ENCODE measurements at places on chromosomes 3 and 15.

DNA sequence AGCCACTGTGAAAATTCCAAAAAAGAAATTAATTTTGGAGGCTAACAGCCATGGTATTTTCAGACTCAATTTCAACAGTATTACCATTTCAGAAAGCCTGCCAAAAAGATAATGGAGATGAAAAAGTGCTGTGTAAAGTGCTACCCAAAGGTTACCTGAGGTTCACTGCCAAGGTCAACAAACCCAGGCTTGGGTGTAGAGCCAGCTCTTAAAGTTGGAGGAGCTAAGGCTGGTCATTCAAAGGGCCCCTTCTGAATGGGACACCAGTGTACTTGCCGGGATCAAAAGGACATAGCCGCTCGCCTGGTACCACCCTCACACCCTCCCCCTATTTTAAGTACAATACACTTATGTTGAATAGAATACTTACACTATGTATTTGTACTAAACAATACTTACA is 64.5 kb downstream of the ETV5 start:
- no peak for DNase-seq

DNA sequence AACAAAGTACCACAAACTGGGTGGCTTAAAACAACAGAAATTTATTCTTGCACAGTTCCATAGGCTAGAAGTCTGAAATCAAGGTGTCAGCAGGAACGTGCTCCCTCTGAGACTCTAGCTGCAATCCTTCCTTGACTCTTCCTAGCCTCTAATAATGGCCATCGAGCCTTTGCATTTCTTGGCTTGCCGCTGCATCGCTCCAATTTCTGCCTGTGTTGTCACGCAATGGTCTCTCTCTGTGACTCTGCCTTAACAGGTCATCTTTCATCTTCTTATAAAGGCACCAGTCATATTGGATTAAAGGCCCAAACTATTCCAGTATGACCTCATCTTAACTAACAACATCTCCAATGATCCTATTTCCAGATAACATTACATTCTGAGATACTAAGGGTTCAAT is 61.0 kb upstream of the FNDC3B start:
- DNase-seq = no peak

- no peak for DNase-seq
Measured at GRCh38 chr3:130733236-130733875, 13.3 kb downstream of the PIK3R4 start.

DNA sequence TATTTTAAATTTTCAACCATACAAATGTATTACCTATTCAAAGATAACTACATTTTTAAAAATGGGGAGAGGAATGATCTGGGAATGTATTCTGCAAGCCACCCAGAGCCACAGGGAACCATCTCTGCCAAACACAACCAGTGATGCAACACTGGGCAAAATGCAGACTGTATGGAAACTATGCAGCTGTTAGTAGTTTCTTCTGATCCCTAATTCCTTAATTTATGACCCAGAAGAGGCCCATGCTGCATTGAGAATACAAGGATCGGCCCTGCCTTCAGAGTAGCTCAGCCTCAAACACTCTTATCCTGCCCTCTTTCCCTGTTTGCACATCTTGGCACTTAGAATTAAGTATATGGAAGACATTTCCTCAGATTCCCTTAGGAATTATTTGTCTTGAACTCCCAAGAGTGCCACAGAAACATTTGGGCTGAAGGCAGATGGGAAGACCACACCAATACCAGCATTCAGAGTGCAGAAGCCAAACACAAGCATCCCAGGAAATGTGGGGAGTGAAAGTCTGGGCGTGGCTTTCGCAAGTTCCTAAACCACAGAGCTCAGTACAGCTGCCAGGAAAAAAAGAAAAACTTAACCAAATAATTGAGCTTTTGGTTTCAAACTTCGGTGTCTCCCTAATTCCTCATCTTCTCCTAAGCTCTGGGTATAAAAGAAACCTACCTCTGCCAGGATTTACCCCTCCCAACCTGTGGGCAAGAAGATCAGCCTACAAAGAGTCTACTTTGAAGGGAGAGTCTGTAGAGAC is 5.3 kb downstream of the SNUPN start:
- DNase-seq = no peak

- DNase-seq = no peak
Measured at GRCh38 chr3:192864941-192865340, 52.7 kb downstream of the MB21D2 start.

GRCh38 chr3:180679178-180680096 is at the start of gene CCDC39:
CCDC39 (minus strand) TSS chr3:180679489; CDS start chr3:180679380, 109 bp downstream.
- DNase-seq = peak; percentile 20

DNA sequence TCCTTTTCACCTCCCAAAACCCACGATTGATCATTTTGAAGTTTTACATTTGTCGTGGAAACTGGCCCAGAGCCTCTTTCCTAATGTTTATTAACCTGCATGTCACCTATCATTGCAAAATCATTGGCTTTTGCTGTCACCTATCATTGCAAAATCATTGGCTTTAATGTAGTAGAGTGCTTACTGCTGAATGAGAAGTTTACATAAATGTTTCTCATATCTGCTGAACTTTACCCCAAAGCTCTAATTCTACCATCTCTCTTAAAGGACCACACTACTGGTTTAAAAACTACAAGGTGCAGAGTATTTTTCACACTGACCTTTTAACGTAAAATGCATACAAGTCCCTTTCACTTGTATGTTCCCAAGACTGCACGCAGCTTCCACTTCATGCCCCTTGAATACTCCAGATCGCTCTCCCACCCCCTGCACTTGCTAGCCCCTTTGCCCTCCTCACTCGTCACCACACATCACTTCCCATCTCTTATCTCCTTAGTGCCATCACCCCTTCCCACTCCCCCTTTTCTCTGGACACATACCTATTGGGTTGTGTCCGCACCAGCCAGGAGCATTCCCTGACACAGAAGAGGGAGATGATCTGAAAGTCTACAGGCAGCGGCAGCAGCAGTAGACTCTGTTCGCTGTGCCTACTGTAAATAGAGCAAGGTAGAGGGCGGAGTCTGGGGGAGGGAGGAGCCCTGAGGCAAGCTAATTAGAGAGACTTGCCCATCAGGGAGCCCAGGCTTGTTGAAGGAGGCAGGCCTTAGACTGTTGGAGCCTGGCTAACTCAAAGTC is 30.2 kb upstream of the ATOSA start:
- DNase-seq = no peak

- no peak for DNase-seq
Measured at GRCh38 chr3:38127611-38128302, 9.2 kb downstream of the ACAA1 start.

GRCh38 chr3:173945806-173946205 is 548.3 kb downstream of the NLGN1 start:
- DNase-seq = no peak

DNA sequence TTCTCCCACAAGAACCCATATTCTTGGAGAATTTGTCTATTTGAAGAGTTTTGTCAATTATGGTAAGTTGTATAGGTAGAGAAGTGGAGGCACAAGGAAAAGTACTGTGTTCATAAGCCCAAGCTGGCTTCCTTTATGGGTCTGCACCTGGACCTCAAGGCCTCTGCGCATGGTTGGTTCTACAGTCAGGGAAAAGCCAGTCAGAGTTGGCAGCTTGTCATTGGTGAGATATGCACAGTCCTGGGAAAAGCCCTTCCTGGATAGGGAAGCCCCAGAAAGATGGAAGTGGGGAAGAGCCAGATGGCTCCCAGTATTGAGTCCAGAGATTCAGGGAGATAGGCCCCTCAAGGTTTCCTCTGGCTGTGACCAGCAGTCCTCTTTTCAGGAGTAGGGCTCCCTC is 15.8 kb downstream of the BOC start:
- no peak for DNase-seq

GRCh38 chr3:79268422-79268821 is 499.4 kb downstream of the ROBO1 start:
- DNase-seq = no peak

DNA sequence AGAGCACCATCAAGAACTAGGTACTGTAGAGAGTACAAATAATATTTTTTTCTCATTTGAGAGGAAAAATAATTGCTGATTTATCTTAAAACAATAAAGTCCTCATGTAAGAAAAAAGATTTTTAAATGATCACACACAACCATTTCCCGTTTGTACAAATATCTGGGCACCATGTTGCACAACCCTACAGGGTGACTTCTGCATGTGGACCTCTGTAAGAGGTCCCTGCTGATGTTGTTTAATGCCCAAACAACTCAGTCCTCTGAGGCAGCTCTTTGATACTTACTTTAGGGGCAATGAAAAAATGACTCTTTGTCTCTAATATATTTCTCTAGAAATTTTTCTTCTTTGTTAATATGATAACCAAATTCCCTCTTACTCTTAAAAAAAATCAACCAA is 168.1 kb upstream of the SATB1 start:
- DNase-seq = no peak

- DNase-seq = no peak
Measured at GRCh38 chr3:66756468-66757036, 241.6 kb upstream of the KBTBD8 start.

- no peak for DNase-seq
Measured at GRCh38 chr3:192339214-192339613, 388.1 kb downstream of the FGF12 start.

GRCh38 chr3:58800940-58801339 is 134.4 kb upstream of the FAM3D start:
- DNase-seq = no peak

DNA sequence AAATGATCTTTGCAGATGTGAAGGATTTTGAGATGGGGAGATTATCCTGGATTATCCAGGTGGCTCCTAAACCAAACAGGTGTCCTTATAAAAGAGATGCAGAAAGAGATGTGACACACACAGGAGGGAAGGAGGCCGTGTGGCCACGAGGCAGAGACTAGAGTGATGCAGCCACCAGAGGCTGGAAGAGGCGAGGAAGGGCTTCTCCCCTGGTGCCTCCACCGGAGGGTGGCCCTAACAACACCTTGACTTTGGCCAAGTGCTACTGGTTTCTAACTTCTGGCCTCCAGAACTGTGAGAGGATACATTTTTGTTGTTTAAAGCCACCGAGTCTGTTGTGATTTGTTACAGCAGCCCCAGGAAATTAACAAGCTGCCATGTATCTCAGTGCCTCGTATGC is 127.1 kb downstream of the ASB7 start:
- no peak for DNase-seq

DNA sequence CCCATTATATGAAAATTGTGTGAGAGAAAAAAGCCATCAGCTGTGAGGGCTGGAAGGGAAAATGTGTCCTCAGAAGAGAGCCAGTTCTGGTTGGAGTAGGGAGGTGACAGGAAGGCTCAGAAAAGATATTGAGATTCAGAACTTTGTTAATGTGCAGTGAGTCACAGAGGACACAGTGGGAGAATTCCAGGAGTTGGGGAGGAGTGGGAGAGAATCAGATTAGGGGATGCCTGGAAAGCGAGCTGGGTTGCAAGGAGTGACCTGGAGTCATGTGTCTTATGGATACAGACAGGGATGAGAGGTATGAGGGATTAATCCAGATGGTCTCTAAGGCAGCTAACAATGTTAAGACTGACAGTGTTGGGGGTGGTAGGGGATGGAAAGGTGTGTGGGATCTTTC is 67.5 kb downstream of the CHST2 start:
- no peak for DNase-seq

DNA sequence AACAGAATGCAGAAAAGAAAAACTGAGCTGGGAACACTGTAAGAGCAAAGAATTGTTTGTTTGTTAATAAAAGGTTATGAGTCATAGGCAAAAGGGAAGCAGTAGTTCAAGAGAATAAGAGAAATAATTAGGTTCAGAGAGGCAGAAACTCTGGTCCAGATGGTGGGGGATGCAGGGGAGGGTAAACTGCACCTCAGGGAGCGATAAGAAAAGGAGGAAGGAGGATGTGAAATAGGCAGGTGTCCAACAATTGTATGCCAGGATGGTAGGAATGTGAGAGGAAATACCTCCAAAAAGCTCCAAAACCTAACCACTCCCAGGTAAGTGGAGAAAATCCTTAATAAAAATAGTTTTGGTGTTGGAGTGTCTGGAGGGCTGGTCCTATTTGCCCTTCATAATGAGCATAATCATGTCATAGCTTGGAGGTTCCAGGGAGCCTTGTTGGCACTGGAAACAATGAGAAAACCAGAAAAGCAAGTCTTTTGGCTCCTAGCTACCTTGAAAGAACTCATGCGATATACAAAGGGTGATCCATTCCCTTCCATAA is 405.4 kb upstream of the TBL1XR1 start:
- DNase-seq = no peak

DNA sequence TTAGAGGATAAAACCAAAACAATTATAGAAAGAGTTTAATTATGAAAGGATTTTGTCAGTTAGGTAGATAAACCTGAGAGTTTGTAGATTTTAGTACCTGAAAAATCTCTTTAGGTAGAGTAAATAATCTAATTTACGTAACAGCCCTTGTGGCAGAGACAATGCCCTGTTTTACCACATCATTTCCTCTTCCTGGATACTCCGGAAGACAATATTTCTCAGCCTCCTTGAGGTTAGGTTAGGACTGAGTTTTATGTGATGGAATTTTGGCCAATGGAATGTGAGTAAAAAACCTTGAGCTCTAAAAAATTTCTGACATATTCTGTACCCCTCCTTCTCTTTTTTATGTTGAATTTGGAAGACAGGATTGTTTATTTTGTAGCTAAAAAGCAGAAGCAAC is 50.7 kb upstream of the TPRG1 start:
- no peak for DNase-seq

- DNase-seq = no peak
Measured at GRCh38 chr3:73021301-73021835, 24.8 kb downstream of the PPP4R2 start.

Data from activated T-helper 1 cell treated with anti-CD3 and anti-CD28 coated beads, Interleukin-2, amount 50 U/mL, for 16 hours (primary cell).